LHCN-M2 (cell line): ENCODE measurements at places on chromosomes 6 and 20. TPM values are rescaled to one million over a fixed set of nuclear protein-coding genes. Genes with fewer than 3 reads are reported as not detected.
A peak's percentile ranks its signal among the peaks of the same experiment; 100 is the strongest.

NHSL1 gene
- 12.4 and 21.4 TPM in 2 replicates for total RNA-seq

- no peak for DNase-seq
These were observed 8.8 kb downstream of the POFUT1 start for GRCh38 chr20:32216179-32217142.

- DNase-seq, result no peak
These were observed 223.2 kb upstream of the BTBD3 start for GRCh38 chr20:11694467-11694866.

GRCh38 chr20:8853805-8854338, 215.0 kb upstream of the PLCB4 start:
- peak; percentile 88 for DNase-seq

DNA sequence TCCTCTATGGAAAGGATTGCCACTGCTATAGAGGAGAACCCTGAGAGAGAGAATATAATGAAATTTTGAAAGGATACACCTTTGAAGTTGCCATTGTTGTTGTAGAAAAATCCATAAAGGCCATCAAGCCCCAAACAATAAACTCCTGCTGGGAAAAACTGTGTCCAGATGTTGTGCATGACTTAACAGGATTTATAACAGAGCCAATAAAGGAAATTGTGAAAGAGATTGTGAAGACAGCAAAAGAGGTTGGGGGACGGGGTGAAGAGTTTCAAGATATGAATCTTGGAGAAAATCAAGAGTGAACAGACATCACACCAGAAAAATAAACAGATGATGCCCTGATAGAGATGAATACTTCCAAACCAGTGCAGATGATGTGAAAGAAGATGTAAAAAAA, 396.4 kb downstream of the BCKDHB start:
- DNase-seq, result no peak

WASF1 gene
- 11.3 and 14.9 TPM in 2 replicates for total RNA-seq
